CD8-positive, alpha-beta memory T cell (primary cell): ENCODE measurements at places on chromosomes 6 and 20. TPM values are rescaled to one million over a fixed set of nuclear protein-coding genes. Genes with fewer than 3 reads are reported as not detected.

ACTL10 gene
- total RNA-seq: 3.8 TPM

GRCh38 chr6:85449388-85449817, 480 bp upstream of the NT5E start:
- peak; percentile 48 for DNase-seq

DNA sequence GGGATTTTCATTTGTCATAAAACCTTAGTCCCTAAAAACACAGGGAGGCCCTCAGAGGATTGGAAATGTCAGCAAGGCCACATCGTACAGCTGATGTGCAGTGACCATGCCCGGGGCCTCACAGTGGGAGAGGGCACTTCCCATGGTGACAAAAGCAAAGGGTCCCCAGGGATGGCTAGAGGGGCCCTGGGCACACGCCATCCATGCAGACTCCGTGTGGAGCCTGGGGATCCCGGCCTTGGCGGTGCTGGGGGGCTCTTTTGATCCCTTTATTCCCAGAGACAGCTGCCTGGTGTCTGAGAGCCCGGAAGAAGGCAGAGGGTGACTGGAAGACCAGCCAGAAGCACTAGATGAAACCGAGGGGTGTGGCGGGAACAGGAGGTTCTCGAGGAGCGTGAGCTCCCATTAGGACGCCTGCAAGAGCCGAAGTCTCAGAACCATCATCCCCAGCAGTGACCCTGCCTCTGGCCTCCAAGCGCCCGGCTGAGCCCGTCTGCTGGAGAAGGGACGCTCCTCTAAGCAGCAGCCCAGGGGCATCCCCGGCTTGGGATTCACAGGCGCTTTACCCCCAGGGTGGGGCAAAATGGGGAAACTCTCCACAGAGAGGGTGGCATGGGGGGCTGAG, 49.1 kb upstream of the FRMD1 start:
- DNase-seq: no peak

DNA sequence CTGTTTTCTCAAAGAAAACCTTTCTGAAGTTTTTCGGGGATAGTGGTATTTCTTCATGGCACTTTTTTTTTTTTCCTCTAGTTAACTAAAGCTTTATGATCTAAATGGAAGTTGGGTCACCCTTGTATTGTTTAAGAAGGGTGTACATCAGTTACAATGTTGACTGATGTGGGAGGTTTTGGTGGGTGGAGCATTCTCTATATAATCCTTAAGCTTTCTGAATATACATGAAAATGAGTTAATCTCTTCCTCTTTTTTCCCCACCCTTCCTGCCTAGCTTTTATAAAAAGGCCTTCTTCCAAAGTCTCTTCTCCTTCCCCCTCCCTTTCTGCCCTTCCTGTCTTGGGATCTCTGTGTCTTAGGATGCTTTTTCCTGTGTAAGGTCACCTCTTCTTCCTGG, 47.2 kb downstream of the DHX35 start:
- DNase-seq: no peak

DNA sequence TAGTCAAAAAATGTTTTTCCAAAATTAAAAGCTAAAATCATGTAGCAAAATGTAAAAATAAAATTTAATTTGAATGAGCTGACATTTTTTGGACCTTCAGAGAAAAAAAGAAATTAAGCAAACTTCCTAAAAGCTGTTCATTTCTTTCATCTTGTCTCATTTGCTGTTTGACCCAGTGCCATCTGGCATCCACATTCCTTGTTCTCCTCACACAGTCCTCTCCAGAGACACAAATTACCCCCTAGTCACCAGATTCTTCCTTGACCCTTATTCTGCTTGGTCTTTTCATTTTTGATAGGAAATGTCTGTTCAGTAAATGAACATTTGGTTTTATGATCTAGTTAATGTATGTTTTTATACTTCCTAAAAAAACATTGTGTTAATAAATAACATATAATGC, 55.2 kb downstream of the HDDC2 start:
- no peak for DNase-seq

- DNase-seq: no peak
Measured at GRCh38 chr6:75849329-75850025, 100.4 kb downstream of the MYO6 start.

DNA sequence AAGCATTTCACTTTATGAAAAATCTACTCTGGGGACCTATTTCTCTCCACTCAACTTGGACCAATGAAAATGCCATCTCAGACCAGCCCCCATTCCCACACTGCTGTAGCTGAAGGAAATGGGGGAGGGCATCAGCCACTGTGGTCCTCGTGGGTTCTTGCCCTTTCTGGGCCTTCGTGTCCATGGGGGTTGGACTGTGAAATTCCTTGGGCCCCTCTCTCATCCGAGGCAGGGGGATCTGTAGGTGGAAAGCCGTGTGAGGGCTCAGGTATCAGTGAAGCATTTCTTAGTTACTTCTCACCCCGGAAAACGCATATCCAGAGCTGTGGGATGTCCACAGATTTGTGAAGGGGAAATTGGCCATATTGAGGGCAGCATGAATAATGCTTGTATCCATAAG, 147.9 kb downstream of the CDC5L start:
- DNase-seq: no peak

GRCh38 chr6:44129841-44130322, 2.5 kb downstream of the TMEM63B start:
- DNase-seq: no peak

DNA sequence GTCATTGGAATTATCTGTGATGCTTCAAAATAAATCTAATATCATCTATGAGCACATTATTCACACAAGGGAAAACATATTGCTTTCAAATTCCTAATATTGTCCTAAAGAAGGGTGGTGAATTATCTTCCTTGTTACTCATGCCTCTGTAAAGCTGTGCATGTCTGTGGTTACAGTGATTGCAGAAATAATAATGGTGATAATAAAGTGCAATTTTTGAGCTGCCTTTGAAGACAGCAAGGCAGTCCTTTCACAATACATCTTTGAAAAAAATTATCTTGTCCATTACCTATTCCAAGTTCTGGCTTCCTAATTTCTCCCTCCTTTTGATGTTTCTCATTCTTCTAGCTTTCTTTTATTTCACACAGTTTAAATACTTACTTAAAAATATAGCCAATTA, 442.1 kb upstream of the EYS start:
- no peak for DNase-seq

DNA sequence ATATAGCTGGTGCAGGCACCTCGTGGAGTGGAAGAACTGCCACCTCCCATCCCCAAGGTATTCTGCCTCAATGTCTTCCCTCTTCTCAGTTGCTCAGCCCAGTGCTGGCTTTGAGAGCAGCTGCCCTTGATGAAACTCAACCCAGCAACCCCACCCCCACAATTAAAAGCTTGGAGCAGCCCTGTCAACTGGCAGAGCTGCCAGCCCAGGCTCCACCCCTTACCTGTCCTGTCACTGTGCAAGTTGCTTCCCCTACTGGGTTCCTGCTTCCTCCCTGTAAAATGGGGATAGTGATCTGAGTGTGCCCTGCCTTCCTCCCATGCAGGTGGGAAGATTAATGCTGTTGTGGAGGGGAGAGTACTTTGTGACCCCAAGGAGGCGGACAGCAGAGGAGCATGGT, 4.5 kb downstream of the TMEM63B start:
- DNase-seq: no peak

DNA sequence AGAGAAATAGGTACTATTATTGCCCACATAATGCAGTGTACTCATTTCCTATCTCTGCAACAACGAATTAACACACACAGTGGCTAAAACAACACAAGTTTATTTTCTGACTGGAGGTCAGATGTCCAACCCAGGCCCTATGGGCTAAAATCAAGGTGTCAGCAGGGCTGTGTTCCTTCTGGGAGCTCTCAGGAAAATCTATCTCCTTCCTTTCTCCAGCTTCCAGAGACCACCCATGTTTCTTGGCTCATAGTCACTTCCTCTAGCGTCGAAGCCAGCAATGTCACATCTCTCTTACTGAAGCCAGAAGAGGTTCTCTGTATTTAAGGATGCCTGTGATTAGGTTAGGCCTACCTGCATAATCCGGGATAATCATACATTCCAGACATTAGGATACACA, 60.9 kb upstream of the TOP1 start:
- no peak for DNase-seq

GRCh38 chr20:8362457-8362856, 230.4 kb downstream of the PLCB1 start:
- no peak for DNase-seq

DNA sequence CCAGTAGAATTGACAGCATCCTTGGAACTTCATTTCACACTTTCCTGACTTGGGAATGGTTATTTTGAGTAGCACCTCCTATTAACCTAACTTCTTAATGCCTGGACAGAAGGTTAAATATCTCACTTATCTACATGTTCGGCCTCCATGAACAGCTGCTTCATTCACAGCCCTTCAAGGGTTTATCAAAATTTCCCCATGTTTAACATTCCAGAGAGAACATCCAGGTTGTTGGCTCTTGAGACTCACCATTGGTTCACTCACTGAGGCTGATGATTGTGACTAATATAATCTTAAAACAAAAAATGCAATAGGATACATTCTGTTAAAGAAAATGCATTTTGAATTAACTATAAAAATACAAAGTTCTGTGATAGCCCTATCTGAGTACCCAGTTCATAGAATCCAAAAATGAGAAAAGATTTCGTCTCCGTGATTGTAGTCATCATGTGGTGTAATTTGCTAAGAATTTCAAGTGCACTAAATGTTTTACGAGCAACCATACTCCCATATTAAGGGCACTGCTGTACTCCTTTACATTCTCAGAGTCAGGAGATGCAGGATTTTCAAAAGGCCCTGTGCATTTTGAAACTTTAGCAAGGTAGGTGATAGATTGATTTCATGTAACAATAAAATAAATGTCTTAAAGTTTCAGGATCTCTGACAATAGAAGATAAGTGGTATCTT, 260.6 kb upstream of the TAB2 start:
- DNase-seq: no peak

GRCh38 chr6:154872542-154873114, 122.5 kb upstream of the TIAM2 start:
- no peak for DNase-seq

DNA sequence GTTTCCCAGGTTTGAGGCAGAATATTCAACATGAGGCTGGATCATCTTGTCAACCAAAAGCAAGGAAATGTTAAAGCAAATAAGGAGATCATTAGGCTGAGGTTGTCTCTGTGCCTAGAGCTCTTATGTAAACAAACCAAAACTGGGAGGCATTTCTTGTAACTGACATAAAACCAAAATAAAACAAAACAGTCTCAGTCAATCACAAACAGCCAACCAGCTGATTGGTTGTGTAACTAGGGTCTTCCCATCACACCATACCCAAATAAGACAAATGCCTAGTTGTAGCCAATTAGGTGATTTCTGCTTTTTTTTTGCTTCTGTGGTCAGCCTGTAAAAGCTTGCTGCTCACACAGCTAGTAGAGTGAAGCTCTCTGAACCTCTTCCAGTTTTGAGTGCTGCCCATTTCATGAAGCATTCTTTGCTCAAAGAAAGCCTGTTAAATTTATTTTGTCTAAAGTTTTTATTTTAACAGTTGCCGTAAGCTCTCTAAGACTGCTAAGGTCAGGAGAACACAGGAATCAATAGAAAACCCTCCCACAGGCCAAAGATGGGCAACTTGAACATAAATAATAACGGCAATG, 8.9 kb upstream of the FITM2 start:
- no peak for DNase-seq

DNA sequence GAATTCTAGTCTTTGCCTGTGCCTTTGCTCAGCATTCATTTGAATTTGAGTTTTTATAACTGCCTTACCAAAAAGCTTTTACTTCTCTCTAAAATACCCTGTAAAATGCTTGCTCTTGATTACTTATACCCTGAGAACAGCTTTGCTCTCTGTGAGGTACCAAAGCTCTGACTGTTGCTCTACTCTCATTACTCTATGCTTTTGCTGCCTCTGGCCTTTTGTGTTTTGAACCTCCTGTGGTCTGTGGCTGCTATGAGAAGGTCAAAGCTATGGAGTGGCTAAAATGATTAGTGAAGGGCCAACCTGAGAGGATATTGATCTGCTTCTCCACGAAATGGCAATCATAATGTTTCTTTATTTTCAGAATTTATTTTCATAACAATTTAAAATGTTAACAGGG, 375.6 kb upstream of the IMPG1 start:
- DNase-seq: no peak
